ENCODE measurements at places on chromosomes 2 and 18. TPM values are rescaled to one million over a fixed set of nuclear protein-coding genes. Genes with fewer than 3 reads are reported as not detected.

DNA sequence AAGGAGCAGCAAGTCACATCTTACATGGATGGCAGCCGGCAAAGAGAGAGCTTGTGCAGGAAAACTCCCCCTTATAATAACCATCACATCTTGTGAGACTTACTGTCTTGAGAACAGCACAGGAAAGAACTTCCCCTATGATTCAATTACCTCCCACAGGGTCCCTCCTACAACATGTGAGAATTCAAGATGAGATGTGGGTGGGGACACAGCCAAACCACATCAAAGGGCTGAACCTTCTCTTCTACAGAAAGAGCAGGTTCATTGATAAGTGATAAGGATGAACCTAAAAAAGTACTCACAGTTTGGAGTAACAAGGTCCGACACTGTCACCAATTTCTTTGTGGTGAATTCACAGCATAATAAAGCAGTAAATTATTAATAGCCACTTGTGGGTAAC is 422.2 kb upstream of the FSIP2 start:
- DNase-seq = no peak

DNA sequence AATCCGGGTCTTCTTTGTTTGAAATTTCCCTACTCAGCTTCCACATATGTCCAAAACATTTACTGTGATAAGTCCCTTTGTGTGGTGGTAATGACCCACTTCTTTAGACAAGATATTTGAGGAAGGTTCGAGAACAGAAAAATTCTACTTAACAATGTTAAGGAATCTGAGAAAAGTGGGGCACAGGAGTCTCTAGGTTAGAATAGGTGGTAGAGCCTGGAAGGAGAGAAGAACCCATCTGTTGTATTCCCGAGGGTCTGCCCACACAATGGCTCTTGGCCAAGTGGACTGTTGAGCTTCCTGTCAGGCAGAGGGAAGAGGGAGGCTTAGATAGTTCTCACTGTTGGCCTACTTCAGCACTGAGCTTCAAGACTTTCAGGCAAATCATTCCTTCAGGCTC is 4.3 kb downstream of the IGFBP2 start:
- no peak for DNase-seq

DNA sequence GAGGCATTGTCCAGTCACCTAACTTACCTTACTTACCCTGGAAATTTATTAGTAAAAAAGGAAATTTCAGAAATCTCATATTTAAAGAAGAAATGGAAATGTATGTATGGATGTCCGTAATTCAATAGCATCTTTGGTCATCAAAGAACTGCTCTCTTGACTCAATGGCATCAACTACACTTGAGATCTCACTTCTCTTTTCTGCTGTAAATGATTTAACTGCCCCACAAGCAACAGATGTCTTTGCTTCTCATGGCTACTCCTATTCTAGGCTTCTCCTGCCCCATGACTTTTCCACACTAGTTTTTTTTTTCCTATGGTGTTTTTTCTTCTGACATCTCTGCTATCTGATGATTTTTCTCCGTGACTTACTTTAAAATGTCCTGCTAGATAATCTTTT is 34.0 kb upstream of the ERMN start:
- DNase-seq = no peak

DNA sequence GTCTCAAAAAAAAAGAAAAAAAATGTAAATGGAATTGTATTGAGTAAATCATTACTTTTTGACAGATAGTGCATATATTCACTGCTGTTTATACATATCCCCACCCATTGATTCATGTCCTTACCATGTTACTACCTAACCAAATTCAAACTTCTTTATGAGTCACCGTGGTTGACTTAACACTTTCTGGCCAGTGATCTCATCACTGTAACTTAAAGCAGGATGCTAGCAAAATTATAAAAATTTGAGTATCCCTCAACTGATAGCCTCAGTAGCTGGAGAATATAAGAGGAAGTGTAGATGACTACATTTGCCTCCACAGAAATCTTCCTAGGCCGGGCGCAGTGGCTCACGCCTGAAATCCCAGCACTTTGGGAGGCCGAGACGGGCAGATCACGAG is 13.4 kb downstream of the CNOT9 start:
- DNase-seq = no peak

GRCh38 chr2:133801946-133802345 is 233.7 kb upstream of the NCKAP5 start:
- DNase-seq = no peak

GRCh38 chr2:40204268-40204667 is 247.6 kb downstream of the SLC8A1 start:
- DNase-seq = no peak

DNA sequence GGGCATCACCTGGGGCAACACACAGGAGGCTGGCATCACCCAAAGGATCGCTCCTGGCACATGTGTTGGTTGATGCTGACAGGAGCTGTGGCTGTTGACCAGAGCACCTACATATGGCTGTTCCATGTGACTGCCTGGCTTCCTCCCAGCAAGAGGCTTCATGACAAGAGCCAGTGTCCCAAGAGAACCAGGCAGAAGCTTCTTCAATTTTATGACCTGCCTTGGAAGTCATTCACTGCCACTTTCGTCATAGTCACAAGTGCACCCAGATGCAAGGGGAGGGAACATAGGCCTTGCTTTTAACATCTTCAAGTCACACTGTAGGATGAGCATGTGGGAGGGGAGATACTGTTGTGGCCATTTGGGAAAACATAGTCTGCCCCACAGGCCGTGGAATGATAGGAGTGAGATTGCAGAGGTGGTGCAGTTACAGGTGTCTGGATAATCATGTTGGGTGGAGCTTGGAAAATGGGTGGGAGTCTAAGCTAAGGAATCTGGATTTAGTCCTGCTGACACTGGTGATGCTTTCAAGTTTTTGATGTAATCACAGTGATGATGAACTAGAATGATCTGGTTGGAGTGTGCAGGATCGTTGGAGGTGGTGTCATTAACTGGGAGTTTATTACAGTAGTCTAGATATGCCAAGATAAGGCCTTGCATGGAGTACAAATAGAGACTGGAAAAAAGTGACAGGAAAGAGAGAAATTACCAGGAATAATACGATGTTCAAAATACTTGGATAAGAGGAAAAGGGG is 107.0 kb downstream of the RAPGEF4 start:
- DNase-seq = no peak

- no peak for DNase-seq
Measured at GRCh38 chr2:127426501-127427354, 8.5 kb downstream of the PROC start.

DNA sequence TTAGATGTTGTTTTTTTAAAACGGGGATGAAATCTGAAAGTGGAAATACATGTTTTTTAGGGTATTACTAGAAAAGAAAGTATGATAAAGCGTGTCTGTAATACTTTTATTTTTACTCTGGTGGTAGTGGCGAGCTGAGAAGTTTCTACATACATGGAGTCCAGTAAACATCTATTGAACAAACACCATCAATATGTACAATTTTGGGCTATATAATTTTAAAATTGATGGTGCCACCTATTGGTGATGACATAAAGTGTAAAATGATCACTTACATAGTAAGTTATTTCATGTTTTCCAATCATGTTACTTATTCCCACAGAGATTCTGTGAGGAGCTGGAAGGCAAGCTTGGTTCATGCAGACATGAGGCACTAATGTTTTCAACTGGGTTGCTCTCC is 31.5 kb upstream of the NFE2L2 start:
- DNase-seq = peak; percentile 14

GRCh38 chr2:85823951-85824350 is 64.8 kb downstream of the ST3GAL5 start:
- DNase-seq = no peak

DNA sequence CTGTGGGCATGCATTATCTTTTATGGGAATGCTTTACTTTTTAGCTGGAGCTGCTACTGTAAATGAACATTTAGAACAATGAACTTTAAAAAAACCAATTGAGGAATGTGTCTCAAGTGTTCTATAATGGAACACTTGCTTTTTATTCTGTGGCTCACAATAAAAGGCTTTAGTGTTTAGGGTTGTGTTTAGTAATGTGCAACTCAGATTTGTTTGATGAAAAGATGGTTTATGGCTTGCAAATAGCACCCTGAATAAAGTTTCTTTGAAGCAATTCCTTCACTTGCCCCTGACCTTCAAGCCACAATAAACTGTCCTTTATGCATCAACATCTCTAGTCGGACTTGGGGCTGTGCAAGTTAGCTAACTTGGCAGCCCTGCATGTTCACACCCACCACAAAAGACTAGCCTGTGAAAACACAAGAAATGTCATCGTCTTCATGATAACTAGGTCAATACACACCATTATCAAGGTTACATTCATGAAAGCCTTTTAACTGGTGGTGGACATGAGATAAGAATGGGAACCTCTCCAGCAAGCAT is 98.7 kb downstream of the MYO1B start:
- no peak for DNase-seq

GRCh38 chr2:83757329-83757728 is 701.8 kb downstream of the SUCLG1 start:
- DNase-seq = no peak

MC4R gene
- polyA plus RNA-seq = 0.62 TPM

IHH gene
- not detected for polyA plus RNA-seq

HAAO gene
- polyA plus RNA-seq = not detected

TM4SF20 gene
- 0.03 TPM for polyA plus RNA-seq

PLEK gene
- polyA plus RNA-seq = 0.02 TPM

EMX1 gene
- polyA plus RNA-seq = not detected

COLEC11 gene
- 8.7 TPM for polyA plus RNA-seq

NEB gene
- 0.05 TPM for polyA plus RNA-seq
